ENCODE measurements at places on chromosomes 12 and 14.

DNA sequence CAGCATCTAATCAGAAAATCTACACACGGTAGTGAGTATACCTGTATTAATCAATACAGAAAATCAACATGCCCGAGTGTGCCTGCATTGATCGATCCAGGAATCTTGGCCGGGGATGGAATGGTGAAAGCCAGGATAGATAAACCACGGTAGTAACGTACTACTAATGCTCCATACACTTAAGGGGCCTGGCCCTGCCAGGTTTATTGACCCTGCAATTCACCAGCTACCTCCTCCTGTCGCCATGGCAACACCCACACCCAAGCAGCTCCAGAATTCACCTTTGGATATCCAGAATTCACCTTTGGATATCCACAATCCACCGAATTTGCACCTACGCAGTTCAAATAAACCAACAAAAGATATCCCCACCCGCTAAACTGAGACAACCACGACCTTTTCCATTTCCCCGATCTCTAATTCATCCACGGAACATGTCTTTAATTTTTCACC, 14.8 kb upstream of the CALM1 start:
- DNase-seq = no peak

GRCh38 chr12:59459966-59460660, 135.7 kb upstream of the SLC16A7 start:
- no peak for DNase-seq

DNA sequence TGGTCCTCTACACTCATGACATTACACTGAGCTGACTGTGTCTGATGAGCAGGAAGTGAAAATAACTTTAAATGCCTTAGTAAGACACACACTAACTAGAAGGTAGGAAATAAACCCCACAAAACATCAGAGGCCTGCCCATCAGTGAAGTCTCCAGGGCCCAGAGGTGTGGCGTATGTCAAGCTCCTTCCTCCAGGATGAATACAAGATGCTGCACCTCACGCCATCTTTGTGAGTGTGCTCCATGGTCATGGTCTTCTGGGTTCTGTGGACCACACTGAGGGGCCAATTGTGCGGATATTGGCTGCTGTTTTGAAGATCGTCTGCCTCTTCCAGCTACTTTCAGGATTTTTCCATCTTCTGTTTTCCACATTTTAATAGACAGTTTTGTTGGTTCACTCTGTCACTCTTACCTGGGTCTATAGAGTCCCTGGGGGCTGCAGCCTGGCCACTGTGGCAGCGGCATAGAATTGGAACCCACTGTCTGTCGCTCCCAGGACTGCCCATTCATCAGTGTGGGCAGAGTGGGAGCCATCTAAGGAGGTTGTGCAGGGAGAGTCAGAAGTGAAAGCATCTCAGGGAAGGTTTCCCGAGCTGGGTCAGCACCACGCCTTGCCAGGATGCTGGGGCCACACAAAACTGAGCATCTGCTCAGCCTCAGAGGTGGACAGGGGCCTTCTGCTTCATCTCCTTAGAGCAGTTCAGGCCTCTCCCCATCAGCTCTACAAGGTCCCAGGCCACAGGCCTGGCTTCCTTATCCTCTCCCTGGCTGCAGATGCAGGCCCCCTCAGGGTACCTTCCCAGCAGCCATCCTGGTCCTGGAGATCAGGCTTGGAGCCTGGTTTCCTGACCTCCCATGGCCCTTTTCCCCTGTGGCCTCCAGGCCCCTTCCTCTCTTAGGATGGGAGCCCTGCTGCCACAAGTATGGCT, 57.5 kb upstream of the C14orf180 start:
- no peak for DNase-seq

DNA sequence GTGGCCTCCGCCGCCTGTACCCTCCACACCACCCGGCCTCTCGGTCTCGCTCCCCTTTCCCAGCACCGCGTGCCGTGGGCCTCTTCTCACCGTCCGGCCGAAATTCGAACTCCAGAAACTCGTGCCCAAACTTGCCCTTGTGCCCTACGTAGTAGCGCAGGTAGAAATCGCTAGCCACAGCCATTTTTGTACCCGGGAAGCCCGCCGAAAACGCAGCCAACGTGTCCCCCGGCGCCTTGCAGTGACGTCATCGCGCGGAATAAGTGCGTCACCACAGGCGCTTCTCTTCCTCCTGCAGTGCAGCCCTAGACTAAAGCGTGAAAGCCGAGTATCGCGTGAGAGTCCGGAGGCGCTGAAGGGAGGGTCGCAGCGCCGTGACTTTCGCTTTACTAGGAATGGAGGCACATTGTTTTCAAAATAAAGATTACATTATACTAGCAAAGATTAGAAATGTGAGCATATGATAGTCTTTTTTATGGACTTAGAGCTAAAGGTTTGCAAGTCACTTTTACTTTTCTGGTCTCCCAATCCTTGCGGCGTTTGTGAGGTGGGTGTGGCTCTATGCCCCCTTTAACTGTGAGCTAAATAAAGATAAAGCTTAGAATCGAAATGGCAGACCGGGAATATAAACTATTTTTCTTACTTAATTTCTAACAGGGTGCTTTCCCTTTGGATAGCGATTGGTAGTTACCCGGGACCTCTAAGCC, at the start of gene MAGOHB:
Gene MAGOHB, minus strand, starts transcription at position 261 of the 707 bp plus-strand sequence. Its CDS starts 77 bp downstream, at position 184.
- DNase-seq = peak; percentile 92

DNA sequence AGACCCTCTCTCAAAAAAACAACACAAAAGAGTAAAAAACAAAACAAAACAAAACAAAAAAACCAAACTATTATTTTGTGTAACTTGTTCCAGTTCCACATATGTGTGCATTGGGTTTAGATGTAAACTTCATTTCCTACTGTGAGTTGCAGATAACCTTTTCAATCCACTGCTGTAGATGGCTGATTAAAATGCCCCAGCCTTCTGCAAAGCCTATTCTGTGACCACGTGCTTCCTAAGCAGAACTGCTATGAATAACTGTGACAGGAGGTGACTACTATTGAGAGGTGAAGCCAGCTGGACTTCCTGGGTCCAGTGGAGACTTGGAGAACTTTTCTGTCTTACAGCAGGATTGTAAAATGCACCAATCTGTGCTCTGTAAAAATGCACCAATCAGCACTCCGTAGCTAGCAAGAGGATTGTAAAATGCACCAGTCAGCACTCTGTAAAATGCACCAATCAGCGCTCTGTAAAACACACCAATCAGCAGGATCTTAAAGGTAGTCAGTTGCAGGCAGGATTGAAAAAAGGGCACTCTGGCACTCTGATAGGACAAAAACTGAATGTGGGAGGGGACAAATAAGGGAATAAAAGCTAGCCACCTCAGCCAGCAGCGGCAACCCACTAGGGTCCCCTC, 10.3 kb upstream of the ELK3 start:
- no peak for DNase-seq

DNA sequence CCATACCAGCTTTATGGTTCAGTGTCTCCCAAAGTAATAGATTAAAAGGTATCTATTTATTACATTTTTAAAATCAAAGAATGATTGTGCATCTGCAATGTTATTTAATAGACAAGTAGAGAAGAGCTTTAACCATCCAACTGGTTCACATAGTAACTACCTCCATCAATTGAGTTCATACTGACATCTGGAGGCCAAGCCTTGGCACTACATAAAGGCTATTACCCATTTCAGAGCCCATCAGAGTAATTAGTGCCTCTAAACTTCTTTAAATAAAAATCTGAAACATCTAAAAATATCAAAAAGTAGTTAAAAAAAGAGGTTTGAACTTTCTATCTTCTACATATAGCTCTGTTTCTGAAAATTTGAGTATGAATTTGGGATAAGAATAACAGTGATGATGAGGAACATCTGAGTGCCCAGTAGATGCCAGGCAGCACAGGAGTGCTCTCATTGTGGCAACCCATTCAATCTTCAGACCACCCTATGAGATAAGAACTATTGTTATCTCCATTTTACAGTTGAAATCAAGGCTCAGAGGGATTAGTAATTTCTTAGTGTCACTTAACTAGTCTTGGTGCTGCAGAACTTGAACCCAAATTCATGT, 132.9 kb upstream of the DAAM1 start:
- peak; percentile 30 for DNase-seq

DNA sequence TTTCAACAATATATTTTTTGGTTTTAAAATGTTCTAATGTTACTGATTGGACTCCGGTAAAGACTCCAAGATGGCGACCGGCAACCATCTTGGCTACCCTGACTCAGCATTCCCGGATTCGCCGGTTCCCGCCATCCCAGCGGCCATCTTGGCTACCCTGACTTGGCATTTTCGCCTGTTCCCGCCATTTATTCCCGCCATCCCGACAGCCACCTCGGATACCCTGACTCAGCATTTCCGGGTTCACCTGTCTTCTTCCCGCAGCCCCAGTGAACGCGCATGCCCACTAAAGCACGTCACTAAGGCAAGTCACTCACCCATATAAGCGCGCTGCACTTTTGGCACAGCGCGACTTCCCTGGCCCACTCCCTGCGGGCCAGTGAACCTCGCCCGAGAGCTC, 9.0 kb upstream of the LRFN5 start:
- no peak for DNase-seq

DNA sequence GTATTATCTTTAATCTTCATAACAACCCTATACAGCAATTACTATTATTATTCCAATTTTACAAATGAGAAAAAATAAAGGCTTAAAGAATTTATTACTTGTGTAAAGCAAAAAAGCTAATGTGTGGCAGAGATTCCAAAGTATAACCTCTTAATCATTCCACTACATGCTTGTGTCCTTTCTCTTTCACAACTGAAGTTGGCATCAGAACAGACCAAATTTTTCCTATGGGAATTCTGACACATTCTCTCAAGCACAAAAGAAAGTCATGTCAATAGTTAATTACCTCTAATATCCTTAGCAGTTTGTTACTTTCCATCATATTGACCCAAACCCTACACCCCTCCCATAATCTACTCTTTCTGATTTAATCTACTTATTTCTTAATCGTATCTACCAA, 86.7 kb downstream of the BCL2L14 start:
- no peak for DNase-seq

DNA sequence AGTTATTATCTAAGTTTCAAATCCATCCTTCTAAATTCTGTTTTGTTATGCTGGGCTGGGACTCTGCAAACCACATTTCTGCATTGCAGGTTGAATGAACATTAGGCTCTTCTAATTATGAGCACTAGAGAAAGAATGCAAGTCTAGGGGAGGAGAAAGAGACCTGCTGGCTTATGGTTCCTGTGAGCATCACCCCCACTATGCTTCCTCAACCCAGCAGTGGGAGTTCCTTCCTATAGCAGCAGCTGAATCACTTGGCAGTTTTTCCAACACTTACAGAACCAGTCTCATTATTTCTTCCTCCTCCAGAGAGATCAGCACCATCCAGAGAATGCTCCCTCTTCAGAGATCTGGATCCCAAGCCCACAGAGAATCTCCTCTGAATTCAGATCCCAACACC, 297.7 kb upstream of the CLEC14A start:
- peak; percentile 59 for DNase-seq

- DNase-seq = peak; percentile 49
Observed at GRCh38 chr12:118337194-118337838, 35.4 kb downstream of the TAOK3 start.

DNA sequence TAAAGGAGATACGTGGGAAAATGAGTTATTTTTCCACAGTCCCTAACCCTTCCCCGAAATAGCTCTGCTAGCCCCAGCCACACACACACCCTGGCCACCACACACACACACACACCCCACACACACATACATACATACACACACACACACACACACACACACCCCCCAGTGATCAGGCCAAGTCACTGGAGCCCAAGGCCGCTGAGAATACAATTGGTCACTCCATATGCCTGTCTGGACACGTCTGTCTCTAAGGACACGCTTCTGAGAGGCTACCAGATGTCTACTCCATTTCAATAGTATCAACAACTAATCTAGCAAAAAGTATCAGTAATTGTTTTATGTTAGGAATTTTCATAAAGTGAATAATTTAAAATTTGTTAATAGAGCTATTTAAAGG, 13.0 kb upstream of the DIABLO start:
- no peak for DNase-seq

DNA sequence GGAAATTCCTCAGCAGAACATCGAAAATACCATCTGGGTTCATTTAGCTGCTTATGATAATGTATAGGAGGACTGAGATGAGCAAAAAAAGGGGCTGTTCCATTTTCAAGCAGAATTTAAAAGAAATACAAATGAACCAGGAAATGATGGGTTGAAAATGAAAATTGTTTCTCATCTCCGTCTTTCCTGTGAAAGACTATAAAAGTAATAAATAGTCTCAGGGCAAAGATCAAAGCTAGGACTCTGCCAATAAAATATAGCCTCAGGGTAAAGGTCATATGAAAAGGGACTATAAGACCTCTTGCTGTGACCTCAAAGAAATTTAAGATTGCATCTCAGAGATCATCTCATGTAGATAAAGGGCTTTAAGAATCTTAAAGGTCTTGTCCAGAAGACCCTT, 478.0 kb downstream of the BTG1 start:
- no peak for DNase-seq

Data from AG04450 (cell line).